ENCODE measurements at places on chromosomes 4 and X.

GRCh38 chrX:44958480-44958879 lies 85.5 kb downstream of the KDM6A start:
- no peak for DNase-seq

DNA sequence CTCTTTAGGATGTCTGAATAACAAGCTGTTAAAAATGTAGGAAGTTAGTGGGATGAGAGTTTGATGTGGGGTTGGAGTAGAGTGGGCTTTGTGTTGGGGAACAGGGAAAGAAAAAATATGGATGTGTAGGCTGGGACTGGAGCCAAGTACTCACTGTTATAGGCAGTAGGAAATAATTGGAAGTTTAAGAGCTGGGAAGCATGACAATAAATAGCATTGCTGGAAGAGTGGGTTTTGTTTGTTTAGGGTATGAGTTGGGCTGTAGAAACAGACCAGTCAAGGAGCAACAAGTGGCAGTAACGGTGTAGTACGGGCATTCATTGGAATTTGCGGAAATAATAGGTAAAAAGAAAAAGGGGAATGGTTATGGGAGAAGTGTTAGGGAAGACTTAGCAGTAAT lies 81.6 kb downstream of the KDM6A start:
- DNase-seq: no peak

- DNase-seq: no peak
These were observed 365.0 kb downstream of the PPP3CA start for GRCh38 chr4:100982345-100982744.

- DNase-seq: no peak
These were observed 202.9 kb downstream of the CHIC1 start for GRCh38 chrX:73765776-73766430.

GRCh38 chr4:142079959-142080358 lies 443.6 kb downstream of the IL15 start:
- no peak for DNase-seq

Measured in B cell (primary cell).